ENCODE measurements at places on chromosomes 5 and 9. TPM values are rescaled to one million over a fixed set of nuclear protein-coding genes. Genes with fewer than 3 reads are reported as not detected.

GRCh38 chr9:21432672-21433425, 7.4 kb upstream of the IFNA1 start:
- DNase-seq: no peak

DNA sequence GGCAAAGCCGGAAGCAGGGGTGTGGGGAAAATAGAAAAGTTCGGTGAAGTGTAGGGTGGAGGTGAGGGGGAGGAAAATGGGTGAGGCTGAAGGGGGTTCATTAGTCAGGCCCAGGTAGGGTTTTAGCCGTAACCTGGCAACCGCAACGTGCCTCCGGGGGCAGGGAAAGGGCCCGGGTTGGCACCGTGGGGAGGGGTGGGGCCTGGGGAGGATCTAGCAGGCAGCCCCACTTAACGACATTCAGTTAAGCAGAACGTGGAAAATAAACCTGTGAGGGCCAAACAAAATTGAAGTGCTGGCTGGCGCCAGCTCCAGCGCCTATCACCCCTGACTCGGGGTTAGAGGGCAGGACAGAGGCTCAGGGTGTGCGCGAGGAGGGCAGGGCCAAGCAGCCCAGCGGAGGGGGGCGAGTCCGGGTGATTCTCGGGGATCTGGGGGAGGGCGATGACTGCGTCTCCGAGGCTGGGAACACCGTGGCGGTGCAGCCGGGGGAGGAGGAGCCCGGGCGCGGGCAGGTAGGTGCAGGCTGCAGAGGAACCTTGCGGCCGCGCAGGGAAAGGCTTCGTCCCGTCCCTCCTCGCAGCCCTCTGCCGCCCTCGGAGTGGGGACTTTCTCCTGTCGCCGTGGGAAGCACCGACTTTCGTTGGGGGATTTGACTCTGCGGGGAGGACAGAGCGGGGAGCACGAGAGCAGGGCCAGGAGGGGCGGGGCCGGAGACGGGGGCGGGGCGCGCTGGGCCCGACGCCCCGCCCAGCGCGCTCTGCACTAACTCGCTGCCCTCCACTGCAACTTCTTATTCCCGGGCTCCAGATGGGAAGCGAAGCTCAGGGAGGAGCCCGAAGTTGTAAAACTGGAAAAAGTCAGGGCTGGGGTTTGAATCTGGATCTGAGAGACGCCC, 5.1 kb downstream of the RGS14 start:
- peak; percentile 86 for DNase-seq

DNA sequence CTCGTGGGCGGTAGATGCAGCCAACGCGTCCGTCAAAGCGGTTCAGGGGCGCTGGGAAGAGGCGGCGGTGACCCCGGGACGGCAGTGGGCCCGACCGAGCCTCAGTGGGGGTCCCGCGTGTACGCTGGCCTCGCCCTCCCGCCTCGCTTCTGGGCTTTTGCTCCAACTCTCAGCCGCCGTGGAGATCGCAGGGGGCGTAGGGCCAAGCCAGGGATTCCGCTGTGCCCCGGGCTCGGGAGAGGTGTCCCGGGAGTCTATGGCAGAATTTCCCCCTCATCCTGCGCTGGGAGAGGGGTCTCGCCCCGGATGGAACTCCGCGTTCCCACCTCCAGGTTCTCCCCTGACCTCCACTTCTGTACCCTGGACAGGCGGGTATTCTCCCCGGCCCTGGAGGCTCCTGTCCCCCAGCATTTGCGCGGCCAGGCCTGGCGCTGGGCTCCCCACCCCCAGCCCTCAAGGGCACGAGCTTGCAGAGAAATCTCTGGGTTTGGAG, 131.9 kb downstream of the MRPL36 start:
- DNase-seq: no peak

- DNase-seq: peak; percentile 61
Observed at GRCh38 chr9:97985058-97985861, 2.1 kb downstream of the ANP32B start.

GRCh38 chr9:91291866-91292265, 69.9 kb downstream of the AUH start:
- DNase-seq: no peak

DNA sequence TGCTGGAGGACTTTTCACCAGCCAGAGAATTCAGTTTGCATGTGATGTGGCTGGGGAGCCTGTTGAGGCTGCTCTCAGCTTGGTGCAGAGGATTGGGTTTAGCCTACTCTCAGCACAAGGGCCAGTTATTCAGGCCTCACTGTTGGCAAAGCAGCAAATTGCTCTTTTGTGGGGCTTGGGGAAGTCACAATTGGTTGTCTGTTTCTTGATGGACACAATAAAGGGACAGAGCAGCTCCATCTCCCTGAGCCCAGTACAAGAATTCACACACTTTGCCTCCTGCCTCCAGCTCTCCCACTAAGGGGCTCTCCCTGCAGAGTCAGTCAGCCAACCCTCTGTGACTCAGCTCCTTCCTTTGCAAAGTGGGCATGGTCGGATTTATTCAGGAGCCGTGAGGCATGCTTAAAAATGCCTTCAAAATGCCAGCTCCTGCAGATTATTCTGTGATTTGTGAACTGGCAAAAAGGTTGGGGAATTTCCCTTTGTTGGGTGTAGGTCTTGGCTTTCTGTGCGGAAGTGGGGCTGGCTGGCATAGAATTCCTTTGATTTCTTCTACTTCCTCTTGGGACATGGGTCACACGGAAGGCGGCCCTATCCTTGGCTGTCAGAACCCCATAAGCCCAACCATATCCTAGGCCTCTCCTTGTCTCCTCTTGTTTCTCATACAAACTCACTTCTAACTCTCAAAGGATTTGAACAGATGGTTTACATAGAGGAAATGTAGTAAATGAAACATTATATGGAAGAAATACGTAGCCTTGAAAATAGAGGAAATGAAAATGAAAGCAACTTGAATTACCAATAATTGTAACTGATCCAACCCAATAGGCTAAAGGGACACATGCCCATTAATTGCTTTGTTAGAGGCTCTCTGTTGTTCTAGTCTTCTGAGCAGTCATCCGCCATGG, 118.7 kb upstream of the CD180 start:
- DNase-seq: no peak

- DNase-seq: no peak
Observed at GRCh38 chr5:67222243-67223025, 25.8 kb upstream of the CD180 start.

The PLCXD3 gene
- total RNA-seq: not detected

The SNCAIP gene
- total RNA-seq: not detected

The C5orf52 gene
- not detected for total RNA-seq

The ANKRD18A gene
- total RNA-seq: 14.3 TPM

The ROPN1L gene
- 0.47 TPM for total RNA-seq

The HSPA4 gene
- total RNA-seq: 55.9 TPM

The OR2S2 gene
- total RNA-seq: not detected
